NCI-H2171 treated with DMSO at 0.1 percent for 48 hours (cell line): ENCODE measurements at places on chromosomes 12 and 14.
A peak's percentile ranks its signal among the peaks of the same experiment; 100 is the strongest.

GRCh38 chr14:69291396-69291795 lies 31.4 kb downstream of the GALNT16 start:
- DNase-seq = no peak

DNA sequence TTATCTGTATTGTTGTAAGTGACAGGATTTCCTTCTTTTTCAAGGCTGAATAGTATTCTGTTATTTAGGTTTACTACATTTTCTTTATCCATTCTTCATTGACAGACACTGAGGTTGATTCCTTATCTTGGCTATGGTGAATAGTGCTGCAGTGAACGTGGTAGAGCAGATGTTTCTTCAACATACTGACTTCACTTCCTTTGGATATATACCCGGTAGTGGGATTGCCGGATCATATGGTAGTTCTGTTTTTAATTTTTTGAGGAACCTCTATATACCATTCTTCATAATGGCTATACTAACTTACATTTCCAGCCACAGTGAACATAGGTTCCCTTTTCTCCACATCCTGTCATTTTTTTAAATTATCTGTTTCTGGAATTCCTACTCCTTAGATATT lies 21.8 kb downstream of the DERA start:
- DNase-seq = no peak

GRCh38 chr14:25400607-25401206 lies 350.8 kb upstream of the STXBP6 start:
- peak; percentile 56 for DNase-seq

GRCh38 chr12:132224484-132224883 lies 80.2 kb downstream of the NOC4L start:
- no peak for DNase-seq

DNA sequence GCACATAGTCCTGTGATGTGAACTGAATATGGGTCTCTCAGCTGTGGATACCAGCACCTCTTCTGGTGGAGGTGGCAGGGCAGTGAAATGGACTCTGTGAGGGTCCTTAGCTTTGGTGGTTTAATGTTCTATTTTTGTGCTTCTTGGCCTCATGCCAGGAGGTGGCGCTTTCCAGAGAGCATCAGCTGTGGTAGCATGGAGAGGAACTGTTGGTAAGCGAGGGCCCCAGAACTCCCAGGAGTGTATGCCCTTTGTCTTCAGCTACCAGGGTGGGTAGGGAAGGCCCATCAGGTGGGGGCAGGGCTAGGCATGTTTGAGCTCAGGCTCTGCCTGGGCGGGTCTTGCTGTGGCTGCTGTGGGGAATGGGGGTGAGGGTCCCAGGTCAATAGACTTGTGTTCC lies 241.7 kb downstream of the AEBP2 start:
- peak; percentile 3 for DNase-seq

DNA sequence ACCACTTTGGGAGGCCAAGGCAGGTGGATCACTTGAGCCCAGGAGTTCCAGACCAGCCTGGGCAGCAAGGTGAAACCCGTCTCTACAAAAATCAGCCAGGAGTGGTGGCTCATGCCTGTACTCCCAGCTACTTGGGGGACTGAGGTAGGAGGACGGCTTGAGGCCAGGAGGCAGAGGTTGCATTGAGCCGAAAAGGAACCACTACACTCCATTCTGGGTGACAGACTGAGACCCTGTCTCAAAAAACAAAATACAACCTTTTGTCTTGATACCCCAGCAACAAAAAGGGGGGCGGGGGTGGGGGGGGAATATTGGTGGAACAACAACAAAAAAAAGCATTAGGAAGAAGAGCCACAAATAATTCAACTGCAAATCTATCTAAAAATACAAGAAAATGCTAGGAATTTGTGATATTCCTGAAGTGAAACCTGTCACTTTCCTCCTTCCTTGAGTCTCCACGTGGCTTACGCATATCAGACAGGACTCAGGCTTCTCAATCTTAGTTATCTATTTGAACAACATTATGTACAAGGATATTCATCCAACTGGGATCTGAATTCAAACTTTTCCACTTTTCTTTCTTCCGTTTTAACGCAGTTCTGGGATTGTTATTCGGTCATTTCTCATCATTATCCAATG lies 1.3 kb downstream of the R3HDM2 start:
- DNase-seq = peak; percentile 40

DNA sequence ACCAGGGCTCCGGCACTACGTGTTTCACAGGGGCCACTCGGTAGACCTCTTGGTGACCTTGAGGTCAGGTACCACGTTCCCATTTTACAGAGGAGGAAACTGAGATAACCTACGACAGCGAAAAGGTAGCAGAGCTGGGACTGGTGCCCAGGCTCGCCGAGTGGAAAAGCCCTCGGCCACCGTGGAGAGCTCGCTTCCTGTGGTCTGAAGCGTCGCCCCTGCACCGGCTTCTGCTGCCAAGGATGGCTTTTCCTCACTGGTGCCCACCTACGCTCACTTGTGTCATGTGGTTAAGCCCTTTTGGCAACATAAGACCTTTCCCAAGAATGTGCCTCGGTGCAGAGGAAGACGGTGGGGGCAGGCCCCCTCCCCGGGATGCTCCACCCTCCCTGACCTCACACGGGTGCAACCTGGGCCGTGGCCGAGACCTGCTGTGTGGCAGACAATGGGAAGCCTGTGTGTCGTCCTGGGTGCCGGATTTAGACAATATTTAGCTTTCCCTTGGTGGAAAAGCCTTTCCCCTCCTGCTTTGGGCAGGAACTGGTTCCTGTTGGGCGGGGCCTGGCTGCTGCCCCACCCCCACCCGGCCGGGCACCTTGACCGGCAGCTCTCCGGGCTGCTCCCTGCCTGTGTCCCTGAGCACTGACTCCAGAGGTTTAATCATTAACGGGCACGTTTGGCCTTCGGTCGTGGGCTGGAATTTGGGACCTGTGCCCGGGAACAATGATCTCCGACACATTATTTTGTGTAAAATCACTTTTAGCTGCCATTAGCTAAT lies 32.4 kb upstream of the PPP1R13B start:
- no peak for DNase-seq

GRCh38 chr12:110114528-110114937 lies 9.6 kb upstream of the IFT81 start:
- no peak for DNase-seq

- no peak for DNase-seq
Observed at GRCh38 chr14:101500061-101500460, 61.2 kb upstream of the DIO3 start.

DNA sequence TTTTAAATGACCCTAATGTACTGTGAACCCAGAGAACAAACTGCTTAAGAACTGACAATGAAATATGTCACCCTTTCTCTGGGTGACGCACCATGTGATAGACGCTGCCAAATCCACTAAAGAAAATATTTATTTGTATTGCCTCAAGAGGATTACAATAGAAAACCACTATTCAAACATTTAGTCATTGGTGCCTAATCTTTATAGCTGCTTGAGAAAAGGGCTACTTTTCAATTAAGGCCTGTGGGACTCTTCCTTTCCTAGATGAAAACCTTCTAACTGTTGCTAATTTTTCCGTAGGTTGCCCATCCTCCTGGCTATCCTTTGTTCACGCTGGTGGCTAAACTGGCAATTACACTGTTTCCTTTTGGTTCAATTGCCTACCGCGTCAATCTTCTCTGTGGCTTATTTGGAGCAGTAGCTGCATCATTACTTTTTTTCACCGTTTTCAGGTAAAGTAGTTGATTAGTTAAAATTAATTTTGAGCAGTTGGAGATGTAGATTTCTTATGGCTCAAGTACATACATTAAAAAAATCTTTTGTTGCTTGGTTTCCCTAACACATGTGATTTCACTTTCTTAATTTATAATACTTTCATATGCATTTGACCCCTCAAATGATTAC lies 6.0 kb downstream of the TMEM260 start:
- DNase-seq = no peak

DNA sequence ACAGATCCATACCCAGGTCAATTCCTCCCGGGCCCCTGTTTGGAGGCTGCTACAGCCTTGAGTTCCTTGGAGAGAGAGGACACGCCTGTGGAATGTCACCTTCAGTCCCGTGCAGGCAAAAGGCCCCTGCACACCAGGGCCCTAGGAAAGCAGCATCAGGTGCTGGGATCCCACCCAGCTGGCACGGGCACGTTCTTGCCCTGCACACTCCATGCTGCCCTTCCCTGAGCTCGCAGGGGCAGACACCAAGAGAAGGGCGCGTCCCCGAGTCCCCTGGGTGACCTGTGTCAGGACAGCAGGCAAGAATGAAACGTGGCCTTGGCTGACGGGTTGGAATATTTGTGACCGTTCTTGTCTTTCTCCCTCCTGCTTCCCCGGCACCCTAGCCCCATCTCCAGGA lies 67.7 kb downstream of the TSPAN11 start:
- DNase-seq = no peak

DNA sequence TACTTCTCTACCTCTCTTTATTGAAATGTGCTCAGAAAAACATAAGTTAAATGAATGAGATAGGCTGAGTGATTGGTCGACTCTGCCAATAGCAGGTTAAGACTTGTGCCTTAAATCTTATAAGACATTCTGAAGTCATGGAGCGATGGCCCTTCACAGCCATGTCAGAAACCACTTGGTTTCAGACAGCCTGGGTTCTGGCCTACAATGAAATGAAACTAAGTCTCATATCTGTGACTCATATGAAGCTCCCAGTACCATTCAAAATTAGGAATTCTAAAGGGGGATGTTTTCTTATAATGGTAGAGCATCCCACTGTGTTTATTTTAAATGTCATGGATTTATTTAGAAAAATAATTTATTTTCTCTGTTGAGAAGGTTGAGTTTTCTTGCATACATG lies 42.6 kb downstream of the PLXNC1 start:
- DNase-seq = no peak

- DNase-seq = no peak
Observed at GRCh38 chr14:44291366-44291915, 215.6 kb downstream of the FSCB start.

- no peak for DNase-seq
Observed at GRCh38 chr12:27998658-27999057, 26.1 kb upstream of the PTHLH start.

- no peak for DNase-seq
Observed at GRCh38 chr12:109120095-109120494, 3.7 kb downstream of the ACACB start.

- DNase-seq = no peak
Observed at GRCh38 chr14:90659156-90659555, 157.1 kb downstream of the TTC7B start.

GRCh38 chr12:3101309-3102024 lies 24.3 kb downstream of the TSPAN9 start:
- DNase-seq = no peak

- DNase-seq = no peak
Observed at GRCh38 chr12:46298261-46298660, 29.4 kb upstream of the SLC38A1 start.

DNA sequence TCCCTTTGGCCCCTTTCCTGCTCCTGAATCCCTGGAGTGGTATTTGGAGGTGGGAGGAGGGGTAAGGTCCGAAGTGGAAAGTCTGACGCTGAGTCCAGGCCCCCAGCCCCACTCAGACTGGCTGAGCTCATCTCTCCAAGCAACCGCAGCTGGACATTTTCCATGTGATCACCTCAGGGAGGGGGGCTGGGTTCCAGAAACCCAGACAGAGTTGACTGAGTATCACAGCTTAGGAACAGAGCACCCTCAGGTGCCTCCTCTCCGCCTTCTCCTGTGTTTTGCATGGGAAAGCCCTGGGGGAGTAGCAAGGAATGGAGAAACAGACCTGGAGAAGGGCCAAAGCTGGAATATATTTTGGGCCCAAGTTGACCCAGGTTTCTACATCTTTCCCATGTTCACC lies 8.0 kb upstream of the ITGA5 start:
- DNase-seq = no peak

- no peak for DNase-seq
Observed at GRCh38 chr12:3622021-3622821, 130.7 kb downstream of the CRACR2A start.

- no peak for DNase-seq
Observed at GRCh38 chr12:95994476-95994875, 1.7 kb downstream of the HAL start.

DNA sequence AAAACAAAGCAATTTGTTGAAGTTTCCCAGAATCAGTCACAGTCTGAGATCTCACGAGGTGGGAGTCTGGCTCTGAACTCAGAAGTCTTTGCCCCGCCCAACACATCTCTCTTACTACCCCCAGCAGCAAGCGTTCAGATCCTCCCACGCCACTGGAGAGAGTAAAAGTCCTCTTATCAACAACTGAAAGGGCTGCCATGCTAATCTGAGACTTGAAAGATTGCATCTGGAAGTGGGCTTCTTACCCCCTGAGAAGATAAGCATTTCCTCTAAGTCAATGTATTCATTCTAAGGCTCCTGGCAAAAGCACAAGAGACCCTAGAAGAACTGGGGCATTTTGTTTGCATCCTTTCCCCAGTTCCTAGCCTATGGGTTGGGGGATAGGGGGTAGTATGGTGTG lies 34.1 kb upstream of the STON2 start:
- no peak for DNase-seq

- no peak for DNase-seq
Observed at GRCh38 chr14:93731753-93732152, 56.5 kb downstream of the PRIMA1 start.

DNA sequence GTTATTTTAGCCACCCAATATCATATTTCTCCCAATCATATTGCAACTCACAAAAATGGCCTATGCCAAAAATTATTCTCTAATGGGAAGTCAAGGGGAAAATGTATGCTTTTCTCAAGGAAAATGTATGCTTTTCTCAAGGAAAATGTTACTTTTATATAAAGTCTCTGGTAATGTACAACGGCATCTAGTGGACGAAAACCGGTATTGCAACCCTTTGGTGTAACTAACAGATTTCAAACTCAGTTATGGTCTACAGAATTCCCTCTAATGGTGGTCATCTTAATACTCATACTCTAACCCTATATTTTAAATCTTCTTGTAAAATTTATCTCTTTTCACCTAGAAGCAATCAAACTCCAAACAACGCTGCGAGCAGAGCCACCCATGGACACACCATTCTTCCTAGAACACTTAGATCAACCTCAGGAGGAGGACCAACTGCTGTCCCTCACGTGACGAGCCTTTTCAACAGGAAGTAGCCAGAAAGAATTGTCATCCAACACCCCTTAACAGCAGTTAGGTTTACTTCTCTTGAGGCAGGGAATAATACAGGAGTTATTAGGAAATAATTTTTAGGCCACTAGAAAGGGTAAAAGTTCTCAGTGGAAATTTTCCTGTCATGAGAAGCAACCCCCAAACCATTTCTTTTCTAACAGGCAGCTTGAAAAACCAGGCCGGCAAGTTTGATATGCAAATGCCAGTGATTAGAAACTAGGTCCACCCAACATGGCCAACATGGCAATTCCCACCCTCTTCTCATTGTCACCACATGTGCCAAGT lies 20.1 kb downstream of the APOBEC1 start:
- DNase-seq = peak; percentile 87

GRCh38 chr12:6612247-6612646 lies 5.1 kb upstream of the CHD4 start:
- DNase-seq = no peak
